ENCODE measurements at places on chromosomes 13 and 19. TPM values are rescaled to one million over a fixed set of nuclear protein-coding genes. Genes with fewer than 3 reads are reported as not detected.
A peak's percentile ranks its signal among the peaks of the same experiment; 100 is the strongest.

GRCh38 chr13:75312884-75313520 is 169.0 kb downstream of the TBC1D4 start:
- H3K4me3 ChIP-seq: no peak overlapping the region
- no peak overlapping the region for H3K27ac ChIP-seq
- H3K36me3 ChIP-seq: no peaks in the 10 kb centered on the region
- H3K4me1 ChIP-seq: no peaks in the 10 kb centered on the region
- DNase-seq: no peak

DNA sequence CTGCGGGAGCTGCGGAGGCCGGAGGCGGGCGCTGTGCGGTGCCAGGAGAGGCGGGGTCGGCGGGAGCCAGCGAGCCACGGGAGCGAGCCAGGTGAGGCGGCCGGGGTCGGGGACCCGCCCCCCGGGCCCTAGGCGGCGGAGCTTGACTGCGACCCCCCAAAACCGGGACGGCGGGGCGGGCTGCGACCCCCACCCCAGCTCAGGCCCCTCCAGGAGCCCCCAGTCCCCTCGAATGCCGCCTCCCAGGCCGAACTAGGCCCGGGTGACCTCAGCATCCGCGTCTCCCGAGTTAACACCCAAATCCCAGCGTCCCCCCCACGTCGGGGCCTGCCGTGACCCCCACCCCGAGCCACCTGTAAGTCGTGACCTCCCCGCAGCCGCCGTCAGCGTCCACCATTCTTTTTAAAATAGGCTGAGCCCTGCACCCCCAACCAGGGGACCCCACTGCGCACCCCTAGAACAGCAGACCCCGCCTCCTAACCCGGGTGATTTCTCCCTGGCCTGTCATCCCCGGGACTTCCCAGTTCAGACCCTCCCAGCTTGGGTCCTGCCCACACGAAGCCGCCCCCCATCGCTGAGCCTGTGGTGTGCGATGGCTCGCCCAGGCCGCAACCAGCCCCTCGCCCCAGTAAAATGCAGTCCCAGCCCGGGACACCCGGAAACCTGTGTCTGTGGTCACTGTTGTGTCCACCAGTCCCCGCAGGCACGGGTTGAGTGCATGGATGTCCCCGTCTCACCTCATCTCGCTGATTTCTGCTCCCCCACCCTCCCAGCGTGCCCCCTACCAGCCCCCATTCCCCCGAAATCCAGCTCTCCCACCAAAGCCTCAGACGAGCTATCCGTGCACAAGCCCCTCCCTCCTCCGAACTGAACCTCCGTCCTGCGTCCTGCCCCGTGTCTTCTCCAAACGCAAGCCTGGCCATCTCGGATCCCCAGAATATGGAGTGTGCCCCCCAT is 551 bp downstream of the FZR1 start:
- no peak for DNase-seq
- H3K27me3 ChIP-seq: no peaks in the 10 kb centered on the region
- H3K4me3 ChIP-seq: peak overlapping the region; percentile 63
- H3K36me3 ChIP-seq: no peaks in the 10 kb centered on the region

GRCh38 chr13:52449331-52450011 is 963 bp downstream of the VPS36 start:
- no peak for DNase-seq
- H3K27ac ChIP-seq: peak overlapping the region; percentile 97
- H3K27me3 ChIP-seq: no peaks in the 10 kb centered on the region
- H3K36me3 ChIP-seq: no peaks in the 10 kb centered on the region

DNA sequence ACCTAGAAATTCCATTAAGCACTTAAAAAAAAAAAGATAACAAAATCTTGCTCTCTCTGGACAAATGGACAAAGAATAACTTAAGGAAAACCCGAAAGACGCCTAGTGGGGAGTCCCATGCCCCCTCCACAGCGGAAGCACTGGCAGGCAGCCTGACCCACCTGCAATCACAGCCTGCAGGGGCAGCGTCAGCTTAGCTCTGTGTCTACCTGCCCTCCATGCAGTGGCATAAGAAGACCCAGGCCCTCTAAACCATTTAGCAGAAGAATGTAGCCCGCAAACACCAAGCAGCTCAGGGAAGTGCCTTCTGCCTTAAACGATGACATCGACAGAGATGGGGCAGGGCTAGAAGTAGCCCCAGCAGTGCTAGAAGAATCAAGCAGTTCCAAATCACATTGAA is 36.0 kb downstream of the KCTD15 start:
- H3K36me3 ChIP-seq: no peaks in the 10 kb centered on the region
- H3K27ac ChIP-seq: no peak overlapping the region
- DNase-seq: no peak
- H3K4me1 ChIP-seq: no peaks in the 10 kb centered on the region

DNA sequence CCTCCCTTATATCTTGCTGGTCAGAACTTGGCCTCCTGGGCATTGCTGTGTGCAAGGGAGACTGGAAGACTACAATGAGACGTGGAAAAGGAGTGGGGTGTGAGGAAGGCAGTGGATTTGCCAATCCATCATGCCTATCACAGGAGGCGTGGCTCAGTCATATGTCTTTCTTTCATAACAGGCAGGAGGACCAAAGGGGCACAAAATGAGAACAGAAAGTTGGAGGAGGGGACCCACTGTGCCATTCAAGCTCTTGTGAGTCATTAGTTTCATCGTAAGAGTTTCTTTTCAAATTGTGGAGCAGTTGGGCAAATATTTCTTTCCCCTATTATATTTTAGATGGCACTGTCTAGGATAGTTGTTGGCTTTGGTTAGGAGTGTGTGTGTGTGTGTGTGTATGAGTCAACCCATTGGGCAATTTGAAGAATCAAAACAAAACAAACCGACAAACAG is 471.5 kb downstream of the TSHZ3 start:
- H3K4me3 ChIP-seq: no peak overlapping the region
- no peaks in the 10 kb centered on the region for H3K36me3 ChIP-seq
- H3K27me3 ChIP-seq: no peaks in the 10 kb centered on the region
- no peak overlapping the region for H3K27ac ChIP-seq
- H3K4me1 ChIP-seq: no peaks in the 10 kb centered on the region

DNA sequence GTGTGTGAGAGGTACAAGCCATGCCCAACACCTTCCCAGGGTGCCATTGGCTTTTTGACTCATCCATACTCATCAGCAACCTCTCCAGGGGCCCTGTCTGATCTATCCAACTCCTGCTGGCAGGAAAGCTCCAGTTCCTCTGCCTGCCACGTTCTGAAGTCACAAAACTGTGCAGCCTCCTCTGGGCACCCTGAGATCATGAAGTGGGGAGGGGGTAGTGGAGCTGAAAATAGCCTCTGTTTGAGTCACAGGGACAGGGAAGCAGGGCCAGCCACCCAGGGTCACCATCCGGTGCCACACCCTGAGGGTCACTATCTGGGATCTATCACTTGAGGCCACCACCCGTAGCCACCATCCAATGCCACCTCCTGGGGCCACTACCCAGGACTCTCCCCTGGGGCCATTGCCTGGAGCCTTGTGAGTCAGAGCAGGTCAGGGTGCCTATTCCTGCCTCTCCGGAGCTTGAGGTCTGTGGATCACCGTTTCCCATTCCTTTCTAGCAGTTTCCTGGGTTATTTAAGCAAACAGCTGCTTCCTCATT is 172.1 kb downstream of the NUFIP1 start:
- H3K4me3 ChIP-seq: no peak overlapping the region
- no peaks in the 10 kb centered on the region for H3K36me3 ChIP-seq
- no peaks in the 10 kb centered on the region for H3K27me3 ChIP-seq
- H3K4me1 ChIP-seq: no peaks in the 10 kb centered on the region
- no peak overlapping the region for H3K27ac ChIP-seq

- no peak overlapping the region for H3K27ac ChIP-seq
- no peaks in the 10 kb centered on the region for H3K27me3 ChIP-seq
- H3K4me3 ChIP-seq: no peak overlapping the region
- no peaks in the 10 kb centered on the region for H3K4me1 ChIP-seq
Measured at GRCh38 chr19:32662186-32662585, 12.8 kb downstream of the ANKRD27 start.

- H3K4me1 ChIP-seq: no peaks in the 10 kb centered on the region
- H3K4me3 ChIP-seq: no peak overlapping the region
- H3K27me3 ChIP-seq: no peaks in the 10 kb centered on the region
- no peak overlapping the region for H3K27ac ChIP-seq
- no peak for DNase-seq
- no peaks in the 10 kb centered on the region for H3K36me3 ChIP-seq
Measured at GRCh38 chr13:40208517-40208916, 457.9 kb downstream of the FOXO1 start.

GRCh38 chr19:55426042-55426441 is 17.1 kb downstream of the SHISA7 start:
- H3K27ac ChIP-seq: no peak overlapping the region
- no peaks in the 10 kb centered on the region for H3K4me1 ChIP-seq
- no peaks in the 10 kb centered on the region for H3K36me3 ChIP-seq
- H3K27me3 ChIP-seq: no peaks in the 10 kb centered on the region

DNA sequence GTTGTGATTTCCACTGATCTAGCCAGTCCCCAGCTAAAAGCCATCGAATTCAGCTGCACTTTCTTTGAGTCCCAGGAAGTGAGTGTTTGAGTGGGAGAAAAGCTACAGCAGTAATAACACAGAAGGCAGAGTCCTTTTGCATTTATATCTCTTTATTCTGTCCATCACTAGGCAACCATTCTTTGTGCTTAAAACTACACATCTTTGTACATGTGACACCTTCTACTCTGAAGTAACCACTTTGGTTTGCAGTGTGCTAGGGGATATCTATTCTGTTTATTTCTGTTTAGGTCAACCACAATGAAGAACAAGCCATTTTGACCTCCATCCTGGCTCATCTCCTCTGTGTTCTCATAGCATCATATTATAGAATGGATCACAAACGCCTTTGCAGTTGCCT is 226.0 kb upstream of the SERP2 start:
- no peaks in the 10 kb centered on the region for H3K4me1 ChIP-seq
- H3K4me3 ChIP-seq: no peak overlapping the region
- no peak overlapping the region for H3K27ac ChIP-seq
- H3K36me3 ChIP-seq: no peaks in the 10 kb centered on the region

DNA sequence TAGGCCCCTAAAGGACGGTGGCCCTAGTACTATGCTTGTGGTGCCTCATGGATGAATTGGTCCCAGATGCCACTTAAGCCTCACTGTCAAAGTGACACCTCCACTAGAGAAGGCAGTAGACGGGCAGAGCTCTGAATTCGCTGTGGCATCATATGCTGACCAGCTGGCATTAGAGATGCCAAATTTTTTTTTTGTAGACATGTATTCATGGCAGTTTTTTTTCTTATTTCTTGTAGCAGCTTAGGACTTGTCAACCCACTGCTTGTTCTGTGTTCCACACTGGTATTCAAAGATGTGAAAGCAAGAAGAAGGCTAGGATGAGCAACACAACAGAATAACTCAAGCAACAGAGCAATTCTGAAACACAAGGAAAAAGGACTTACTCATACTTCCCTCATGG is 212.5 kb downstream of the DLEU7 start:
- H3K4me3 ChIP-seq: no peak overlapping the region
- no peak for DNase-seq
- H3K4me1 ChIP-seq: no peaks in the 10 kb centered on the region
- no peaks in the 10 kb centered on the region for H3K27me3 ChIP-seq
- no peak overlapping the region for H3K27ac ChIP-seq

DNA sequence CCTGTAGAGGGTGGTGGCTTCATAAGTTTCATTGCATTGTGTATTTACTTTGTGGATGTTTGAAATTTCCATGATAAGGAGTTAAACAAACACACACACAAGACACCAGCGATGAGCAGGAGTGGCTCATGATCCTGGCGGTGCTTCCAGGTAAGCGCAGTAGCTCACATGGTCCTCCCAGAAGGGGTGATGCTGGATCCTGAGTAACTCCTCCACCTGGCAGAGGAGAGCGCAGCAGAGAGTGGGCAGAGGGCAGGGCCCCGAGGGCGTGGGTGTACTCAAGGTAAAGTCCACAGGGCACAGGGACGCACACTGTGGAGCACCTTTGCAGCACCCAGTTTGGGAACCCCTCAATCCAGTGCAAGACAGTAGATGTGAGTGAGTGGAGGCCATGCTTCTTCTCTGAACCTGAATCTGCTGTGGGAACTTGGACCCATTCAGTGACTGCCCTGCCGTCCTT is 54.0 kb downstream of the RFX2 start:
- H3K4me1 ChIP-seq: no peaks in the 10 kb centered on the region
- peak overlapping the region; percentile 84 for H3K27ac ChIP-seq
- DNase-seq: peak; percentile 53
- H3K27me3 ChIP-seq: no peaks in the 10 kb centered on the region

DNA sequence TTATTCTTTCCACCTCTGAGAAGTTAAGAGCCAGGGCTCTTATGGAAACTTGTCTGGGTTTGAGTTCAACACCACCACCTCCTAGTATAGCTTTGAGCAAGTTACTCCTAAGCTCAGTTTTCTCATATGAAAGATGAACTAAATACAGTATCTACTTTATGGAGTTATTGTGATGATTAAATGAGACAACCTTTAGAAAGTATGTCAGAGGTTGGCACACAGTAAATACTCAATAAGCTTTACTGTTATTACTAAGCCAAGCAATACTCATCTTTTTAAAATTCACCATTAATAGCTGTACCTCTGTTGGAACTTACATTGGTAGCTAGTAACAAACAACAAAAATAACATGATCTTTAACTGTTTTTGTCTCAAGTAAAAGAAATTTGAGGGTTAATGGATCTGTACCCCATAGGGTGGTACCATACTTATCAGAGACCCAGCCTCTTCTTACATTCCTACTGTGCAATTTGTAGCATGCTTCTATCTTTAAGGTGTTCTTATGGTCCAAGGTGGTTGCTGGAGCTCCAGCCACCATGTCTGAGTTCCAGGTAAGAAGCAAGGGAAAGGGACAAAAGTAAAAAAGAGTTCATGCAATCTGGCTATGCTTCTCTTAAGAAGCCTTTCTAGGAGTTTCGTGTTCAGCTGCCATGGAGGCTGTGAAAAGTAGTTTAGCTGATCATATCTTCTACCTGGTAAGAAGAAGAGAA is 24.1 kb upstream of the NDFIP2 start:
- H3K27ac ChIP-seq: no peak overlapping the region
- no peak for DNase-seq
- no peak overlapping the region for H3K4me3 ChIP-seq
- H3K36me3 ChIP-seq: no peaks in the 10 kb centered on the region
- H3K27me3 ChIP-seq: no peaks in the 10 kb centered on the region

DNA sequence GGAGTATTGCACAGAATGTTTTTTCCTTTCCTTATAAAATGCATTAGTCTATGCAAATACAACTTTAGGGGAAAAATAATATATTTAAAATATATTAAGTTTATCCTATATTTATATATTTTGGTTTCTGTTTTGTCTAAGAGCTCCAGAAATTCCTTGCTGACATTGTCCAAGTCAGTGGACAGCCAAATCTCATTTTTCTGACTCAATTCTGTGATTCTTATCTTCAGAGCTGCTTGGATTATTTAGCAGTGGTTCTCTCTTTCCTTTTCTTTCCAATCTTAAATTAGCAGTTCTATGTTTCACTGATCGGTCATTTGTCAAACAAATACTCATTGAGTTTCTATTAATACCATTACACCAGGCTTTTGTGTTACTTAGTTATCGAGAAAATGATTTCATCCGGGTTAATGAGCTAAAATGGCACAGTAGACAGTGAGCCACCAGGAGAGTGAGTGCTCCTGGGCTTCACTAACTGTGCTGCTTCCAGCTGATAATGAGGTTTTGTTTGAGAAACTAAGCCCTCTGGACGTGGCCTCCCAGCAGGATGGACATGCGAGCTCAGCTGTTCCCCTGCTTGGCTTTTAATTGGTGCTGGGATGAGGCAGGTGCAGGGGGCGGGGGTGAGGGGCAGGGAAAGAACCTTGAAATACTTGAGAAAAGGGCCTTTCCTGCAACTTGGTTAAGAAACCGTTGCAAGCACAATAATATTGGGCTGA is 44.0 kb downstream of the ATP11A start:
- H3K4me1 ChIP-seq: no peaks in the 10 kb centered on the region
- no peaks in the 10 kb centered on the region for H3K36me3 ChIP-seq
- H3K27me3 ChIP-seq: no peaks in the 10 kb centered on the region
- DNase-seq: no peak
- H3K27ac ChIP-seq: no peak overlapping the region

The MYBPC2 gene
- not detected for total RNA-seq

The ZNF578 gene
- 0.51 TPM for total RNA-seq

The NAPSA gene
- 2.2 TPM for total RNA-seq

The HCN2 gene
- 0.12 TPM for total RNA-seq

The BEST2 gene
- not detected for total RNA-seq
